ENCODE measurements at places on chromosomes 5 and 9.

GRCh38 chr5:88824892-88825583, 57.9 kb downstream of the MEF2C start:
- DNase-seq: no peak

DNA sequence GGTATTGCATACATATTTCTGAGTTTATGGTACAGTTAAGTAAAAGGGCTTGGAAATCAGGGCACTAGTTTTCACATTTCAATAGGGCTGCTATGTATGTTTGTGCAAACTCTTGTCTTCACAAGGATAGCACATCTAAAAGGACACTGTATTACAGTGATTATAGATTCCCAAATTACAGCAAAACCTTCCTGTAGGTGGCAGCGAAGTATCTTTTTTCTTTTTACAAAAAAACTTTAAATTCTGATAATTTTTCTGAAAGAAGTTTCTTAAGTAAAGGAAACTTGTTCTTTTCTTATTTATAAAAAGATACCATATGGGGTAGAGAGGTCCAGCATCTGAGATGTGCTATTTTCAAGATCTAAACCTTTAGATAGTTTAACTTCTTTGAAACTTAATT, 337.8 kb downstream of the PTPRD start:
- no peak for DNase-seq

DNA sequence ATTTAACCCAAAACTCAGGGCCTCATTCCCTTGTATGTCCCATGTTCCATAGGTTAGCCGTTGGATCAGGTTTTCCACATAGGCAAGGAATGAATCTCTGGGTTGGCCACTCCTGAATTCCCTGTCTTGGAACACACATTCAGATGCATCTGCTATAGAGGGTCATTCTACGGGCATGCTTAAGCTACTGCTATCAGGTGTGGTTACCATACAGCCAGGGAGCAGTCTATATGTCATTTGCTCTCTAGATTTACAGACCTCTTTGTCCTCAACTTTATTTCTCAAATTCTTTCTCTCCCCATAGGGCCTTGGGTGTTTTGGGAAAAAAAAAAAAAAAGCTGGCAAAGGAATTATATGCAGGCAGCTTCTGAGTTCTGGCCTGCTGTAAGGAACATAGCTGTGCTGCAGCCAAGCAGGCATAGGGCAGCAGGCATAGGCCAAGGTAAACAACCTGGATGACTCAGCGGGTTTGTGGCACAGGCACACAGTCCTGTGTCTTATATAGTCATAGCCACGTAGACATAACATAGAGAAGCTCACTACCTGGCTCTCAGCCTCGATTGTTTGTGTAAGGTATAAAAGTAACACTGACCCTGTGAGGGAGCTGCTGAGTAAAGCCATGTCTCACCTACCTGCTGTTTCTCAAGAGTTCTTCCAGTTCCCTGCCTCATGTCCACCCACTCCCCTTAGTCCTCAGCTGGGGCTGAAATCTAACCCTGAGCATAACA, 141.5 kb downstream of the OSTF1 start:
- no peak for DNase-seq

DNA sequence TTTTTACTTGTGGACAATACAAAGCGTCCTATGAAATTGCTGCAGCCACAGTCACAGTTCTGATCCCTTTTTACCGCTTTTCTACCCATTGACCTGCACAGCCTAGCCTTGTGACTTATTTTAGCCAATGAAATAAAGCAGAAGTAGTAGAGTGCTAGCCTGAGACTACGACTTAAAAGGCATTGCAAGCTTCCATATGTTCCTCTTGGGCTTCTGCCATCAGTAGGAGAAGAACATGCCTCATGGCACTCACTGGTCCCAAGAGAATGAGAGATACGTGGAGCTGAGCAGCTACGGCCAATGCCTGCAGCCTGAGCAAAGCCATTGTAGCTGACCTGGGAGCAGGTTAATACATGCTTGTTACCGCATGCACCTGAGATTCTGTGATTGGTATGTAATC, 416.6 kb upstream of the CLINT1 start:
- DNase-seq: no peak

GRCh38 chr5:76303921-76304320, 99.2 kb upstream of the IQGAP2 start:
- DNase-seq: no peak

DNA sequence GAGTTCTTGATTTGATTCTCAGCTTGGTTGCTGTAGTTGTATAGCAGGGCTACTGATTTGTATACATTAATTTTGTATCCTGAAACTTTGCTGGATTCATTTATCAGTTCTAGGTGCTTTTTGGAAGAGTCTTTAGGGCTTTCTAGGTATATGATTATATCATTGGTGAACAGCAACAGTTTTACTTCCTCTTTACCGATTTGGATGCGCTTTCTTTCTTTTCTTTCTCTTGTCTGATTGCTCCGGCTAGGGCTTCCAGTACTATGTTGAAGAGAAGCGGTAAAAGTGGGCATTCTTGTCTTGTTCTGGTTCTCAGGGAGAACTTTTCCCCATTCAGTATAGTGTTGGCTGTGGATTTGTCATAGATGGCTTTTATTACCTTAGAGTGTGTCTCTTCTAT, 158.9 kb downstream of the SAXO1 start:
- no peak for DNase-seq

GRCh38 chr9:98191181-98191608, 1.2 kb downstream of the CORO2A start:
- DNase-seq: no peak

DNA sequence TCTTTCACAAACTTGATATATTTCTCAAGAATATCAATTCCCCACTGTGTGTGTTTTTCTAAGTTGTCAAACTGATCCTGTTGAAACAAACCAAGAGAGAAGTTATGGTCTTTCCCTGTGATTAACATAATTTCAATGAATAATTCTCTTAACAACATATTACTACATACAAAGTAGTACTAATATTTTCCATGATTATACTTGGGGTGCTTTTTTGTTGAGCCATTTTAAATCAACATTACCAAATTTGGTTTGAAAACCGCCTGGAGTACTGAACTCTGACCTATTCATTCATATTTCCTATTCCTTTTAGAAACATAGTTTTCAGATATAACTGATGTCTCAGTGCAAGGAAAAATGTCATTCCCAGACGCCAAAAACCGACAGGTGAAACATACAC, 48.1 kb downstream of the FNBP1 start:
- no peak for DNase-seq

DNA sequence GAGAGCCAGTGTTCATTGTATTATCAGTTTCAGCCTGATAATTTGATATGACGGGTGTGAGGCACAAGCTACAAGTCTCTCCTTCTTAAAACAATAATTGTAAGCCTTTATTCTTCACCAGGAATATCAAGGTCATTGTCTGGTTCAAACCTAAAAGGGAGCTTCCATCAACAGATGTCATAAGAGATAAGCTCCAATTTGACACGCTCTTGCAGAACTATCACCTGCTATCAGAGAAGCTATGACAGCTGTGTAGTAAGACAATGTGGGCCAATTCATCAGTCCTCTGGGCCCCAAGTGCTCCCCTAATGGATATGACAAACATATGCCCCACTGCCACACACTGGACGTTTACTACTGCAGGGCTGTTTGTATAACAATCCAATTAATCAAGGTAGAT, 1010.2 kb upstream of the DMAC1 start:
- DNase-seq: no peak

GRCh38 chr5:29197631-29198454, 1995.6 kb upstream of the CDH6 start:
- DNase-seq: no peak

DNA sequence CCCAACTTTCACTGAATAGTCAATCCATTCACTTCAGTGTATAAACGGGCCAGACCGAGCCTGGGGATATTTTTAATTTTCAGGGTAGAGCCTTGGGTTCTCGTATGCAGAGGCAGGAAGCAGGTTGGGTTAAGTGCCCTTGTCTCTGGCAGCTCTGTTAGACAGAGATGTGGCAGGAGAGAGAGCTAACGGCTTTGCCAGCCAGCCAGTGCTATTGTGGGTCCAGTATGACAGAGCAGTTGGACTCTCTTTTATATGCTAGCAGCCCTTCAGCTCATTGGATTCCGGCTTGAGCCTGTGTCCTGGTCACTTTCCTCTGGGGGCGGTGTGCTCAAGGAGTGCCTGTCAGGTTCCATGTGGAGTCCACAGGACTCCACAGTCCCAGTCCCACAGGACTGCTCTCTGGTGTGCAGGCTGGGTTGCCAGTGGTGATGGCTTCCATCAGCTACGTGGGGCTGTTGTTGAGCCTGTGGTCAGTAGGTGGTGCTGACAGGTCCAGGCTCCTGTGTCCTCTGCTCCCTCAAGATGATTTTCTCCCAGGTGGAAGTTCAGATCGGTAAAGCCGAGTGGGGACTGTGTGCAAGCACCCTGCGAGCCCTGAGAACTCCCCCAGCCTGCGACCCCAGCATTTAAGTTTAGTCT, 14.3 kb downstream of the CLTA start:
- no peak for DNase-seq

- no peak for DNase-seq
These were observed at the start of gene GBGT1 for GRCh38 chr9:133163504-133164172. Gene GBGT1, minus strand, starts transcription at chr9:133163914. Its CDS starts 1,502 bp downstream, at chr9:133162412.

GRCh38 chr5:159406571-159406970, 76.3 kb upstream of the IL12B start:
- DNase-seq: no peak

DNA sequence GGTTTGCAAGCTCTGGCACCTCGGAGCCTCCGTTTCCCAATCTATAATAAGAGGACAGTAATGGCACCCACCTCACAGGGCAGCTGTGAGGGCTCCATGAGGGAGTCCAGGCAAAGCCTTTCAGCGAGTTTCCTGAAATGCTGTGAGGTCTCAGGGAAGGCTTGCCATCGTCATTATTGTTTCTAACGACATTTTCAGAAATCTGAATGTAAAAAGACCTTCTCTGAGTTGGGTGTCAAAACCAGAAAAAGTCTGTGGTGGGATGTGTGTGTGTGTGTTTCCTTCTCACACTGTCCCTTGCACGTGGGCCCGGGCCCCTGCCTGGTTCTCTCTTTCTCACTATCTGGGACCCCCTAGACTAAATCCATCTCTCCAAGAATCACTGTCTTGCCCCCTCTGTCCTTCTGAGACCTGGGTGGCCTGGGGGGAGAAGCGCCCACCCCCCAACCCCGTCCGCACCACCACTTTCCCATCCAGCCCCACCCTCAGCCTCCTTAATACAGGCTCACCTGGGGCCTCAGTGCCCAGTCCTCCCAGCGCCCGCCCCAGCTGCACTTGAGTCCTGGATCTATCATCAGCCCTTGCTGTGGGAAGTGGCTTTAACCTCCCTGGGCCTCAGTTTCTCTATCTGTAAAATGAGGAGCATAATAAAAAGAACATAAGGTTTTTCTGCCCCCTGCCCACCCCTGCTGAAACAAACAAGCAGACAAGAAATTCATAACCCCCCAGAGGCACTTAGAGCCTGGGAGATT, 180.3 kb downstream of the C9orf50 start:
- no peak for DNase-seq

DNA sequence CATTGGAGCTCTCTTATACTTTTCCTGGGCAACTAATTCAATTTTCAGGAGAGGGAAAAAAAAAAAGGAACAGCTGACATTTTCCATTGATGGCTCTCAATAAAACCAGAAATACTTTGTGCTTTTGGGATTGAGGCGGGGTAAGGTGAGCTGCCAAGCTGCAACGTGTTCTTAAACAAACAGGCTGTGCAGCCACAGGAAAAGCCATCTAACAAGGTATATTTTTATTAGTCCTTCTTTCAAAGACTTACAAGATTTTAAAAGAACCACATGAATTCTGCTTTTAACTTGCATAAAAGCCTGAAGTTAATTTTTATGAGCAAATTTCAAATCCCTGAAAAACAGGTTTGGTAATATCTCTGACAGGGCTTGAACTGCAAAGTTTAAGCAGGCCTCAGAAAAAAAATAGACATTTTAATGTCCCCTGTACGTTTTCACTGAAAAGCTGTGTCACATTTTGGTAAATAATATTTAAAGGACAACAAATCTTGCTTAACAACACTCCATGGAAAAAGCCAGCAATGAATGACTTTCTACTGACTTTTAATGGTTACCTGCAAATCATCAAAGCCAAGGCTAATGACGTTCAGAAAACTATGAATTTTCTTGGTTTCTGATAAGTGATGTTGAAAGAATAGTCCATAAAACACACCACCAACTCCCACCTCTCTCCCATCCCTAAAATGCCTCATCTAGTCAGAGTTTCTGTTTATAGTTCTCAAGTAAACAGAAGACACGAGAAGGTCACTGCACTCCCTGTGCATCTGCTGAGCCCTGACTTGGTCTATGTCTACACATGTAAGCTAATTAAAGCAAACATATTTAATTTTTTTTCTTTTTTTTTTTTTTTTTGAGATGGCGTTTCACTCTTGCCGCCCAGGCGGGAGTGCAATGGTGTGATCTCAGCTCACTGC, 433.6 kb downstream of the PIK3R1 start:
- DNase-seq: no peak

DNA sequence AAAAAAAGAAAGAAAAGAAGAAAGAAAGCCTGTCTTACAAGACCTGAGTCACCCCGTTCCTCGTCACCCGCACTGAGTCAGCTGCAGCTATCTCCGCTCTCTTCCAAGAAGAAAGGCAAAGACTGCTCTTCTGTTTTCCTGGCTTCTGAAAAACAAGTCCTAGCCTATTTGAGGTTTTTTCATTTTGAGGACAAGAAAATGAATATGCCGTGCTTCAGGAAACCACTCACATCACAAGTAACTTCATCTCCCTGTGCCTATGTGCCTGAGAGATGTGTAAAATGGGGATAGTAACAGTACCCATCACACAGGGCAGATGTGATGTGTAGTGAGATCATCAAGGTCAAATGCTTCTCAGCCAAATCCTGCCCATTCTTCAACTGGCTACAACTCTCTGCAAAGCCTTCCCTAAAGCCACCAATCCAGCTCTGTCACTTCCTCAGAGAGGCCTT, 78.4 kb downstream of the GLDC start:
- DNase-seq: no peak

GRCh38 chr5:77117161-77117560, 30.1 kb upstream of the ZBED3 start:
- DNase-seq: no peak

DNA sequence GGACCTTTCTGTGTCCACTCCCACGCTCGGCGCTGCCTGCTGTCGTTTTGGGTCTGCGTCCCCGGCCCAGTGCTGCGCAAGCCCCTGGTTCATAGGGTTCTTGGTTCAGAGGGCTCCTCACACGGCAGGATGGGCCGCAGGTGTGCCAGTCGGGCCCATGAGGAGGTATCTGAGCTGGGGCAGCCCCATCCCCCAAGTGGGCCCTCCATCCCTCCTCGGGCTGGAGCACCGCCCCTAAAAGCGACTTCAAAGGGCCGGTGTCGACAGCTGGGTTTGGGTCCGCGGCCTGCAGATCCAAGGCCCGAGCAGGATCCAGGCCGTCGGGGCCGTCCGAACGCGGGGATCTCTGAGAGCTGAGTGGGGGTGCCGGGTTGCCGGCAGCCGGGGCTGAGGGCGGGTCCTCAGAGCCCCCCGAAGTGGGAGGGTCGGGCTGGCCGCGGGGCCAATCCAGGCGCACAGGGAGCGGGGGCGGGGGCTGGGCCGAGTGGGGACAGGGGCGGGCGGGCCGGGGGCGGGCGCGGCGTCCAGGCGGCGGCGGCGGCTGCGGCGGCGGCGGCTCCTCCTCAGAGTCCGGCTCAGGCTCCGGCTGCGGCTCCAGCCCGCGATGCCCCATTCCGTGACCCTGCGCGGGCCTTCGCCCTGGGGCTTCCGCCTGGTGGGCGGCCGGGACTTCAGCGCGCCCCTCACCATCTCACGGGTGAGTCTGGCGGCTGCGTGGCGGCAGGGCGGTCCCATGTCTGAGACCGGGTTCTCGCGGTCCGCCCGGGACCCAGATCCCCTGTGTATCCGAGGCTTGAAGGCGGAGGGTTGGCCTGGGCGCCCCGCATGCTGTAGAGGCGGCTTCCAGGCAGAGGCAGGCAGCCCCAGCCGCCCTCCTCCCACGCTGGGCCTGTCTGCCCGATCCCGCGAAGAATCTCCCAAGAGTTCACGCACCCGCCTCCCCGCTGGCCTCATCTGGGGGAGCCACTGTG, at the start of gene PDLIM4:
Gene PDLIM4 (plus strand): TSS at position 566 of the 971 bp plus-strand sequence. CDS start 39 bp downstream, at position 605.
- DNase-seq: no peak
